ENCODE measurements at places on chromosomes 12 and 14.

DNA sequence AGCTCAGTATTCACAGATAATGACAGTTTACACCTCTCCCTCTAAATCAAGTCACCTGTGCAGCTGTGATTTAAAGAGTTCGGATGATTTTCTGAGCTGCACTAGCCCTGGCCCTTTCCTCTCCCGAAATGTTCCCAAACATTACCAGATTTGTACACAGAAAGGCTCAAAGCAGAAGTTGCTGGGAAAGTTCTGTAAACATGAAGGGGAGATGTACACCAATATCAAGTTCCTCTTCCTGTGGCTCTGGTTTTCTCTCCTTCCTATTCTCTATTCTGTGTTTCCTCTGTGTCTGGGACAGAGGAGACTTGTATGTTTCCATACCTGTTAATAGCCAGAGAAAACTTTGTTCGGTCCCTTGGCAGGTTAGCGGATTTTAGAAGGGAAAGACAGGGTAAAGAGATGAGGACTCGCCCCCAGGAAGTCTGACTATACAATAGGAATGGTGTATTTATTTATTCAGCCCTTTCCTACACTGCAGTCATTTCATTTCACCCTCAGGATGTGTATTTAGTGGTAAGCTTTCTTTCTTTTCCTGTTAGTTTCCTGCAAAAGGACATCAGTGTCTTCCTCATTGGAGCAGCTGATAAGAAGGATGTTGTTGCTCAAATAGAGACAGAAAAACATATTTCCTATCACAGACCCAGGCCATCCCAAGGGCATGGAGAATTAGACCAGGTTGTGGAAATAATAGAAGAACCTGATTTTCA, 7.6 kb upstream of the NUMB start:
- DNase-seq, result no peak

DNA sequence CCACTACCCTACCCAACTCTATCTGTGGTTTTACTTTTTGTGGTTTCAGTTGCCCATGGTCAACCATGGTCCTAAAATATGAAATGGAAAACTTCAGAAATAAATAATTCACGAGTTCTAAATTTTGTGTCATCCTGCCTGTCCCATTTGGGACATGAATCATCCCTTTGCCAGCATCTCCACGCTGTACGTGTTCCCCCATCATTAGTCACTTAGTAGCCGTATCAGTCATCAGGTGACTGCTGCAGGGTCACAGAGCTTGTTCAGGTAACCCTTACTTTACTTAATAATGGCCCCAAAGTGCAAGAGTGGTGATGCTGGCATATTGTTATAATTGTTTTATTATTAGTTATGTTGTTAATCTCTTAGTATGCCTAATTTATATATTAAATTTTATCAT, 209.9 kb downstream of the ITPR2 start:
- DNase-seq, result no peak

DNA sequence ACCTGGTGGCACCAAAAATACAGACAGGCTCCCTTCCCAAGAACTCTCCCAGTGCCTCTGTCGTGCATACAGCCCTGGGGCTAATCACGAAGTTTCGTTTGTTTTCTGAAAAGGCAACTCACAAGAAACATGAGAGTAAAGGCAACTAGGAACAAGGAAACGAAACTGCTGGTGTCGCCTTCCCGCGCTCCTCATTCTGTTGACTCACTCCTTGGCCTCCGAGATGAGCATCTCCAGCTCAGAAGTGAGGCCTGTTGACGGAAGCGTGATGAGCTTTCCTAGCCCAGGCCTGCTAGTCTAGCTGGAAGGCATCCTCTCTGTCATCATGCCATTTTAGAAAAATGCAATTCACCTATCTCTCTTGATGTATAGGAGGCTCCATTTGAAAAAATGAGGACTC, 50.5 kb downstream of the TTC9 start:
- peak; percentile 58 for DNase-seq

GRCh38 chr14:22384167-22384549, 204.9 kb downstream of the DAD1 start:
- no peak for DNase-seq

- DNase-seq, result peak; percentile 92
Measured at GRCh38 chr12:96241846-96242256, 47.7 kb downstream of the ELK3 start.
